Activated T-cell treated with anti-CD3 and anti-CD28 coated beads, Interleukin-2, amount 50 U/mL, for 1 hour (primary cell): ENCODE measurements at places on chromosomes 16 and 17.

GRCh38 chr17:35238821-35239220, 4.1 kb upstream of the SLFN5 start:
- DNase-seq = no peak

GRCh38 chr16:87931504-87931903, 4.8 kb downstream of the CA5A start:
- no peak for DNase-seq

DNA sequence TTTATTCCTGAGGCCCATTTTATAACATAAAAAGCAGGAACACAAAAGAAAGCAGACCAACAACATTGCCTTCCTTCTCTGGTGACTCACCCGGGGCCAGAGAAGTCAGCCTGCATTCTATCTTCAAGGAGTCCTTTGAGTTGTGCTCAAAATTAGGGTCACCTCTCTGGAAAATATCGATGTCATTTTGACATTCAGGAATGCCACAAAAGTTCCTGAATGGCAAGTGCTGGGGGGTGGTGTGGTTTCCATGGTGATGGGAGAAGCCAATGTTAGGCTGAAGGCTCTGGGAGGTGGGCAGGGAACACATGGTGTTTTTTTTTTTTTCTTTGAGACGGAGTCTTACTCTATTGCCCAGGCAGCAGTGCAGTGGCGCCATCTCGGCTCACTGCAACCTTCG, 159.6 kb downstream of the HAPSTR1 start:
- DNase-seq = no peak

DNA sequence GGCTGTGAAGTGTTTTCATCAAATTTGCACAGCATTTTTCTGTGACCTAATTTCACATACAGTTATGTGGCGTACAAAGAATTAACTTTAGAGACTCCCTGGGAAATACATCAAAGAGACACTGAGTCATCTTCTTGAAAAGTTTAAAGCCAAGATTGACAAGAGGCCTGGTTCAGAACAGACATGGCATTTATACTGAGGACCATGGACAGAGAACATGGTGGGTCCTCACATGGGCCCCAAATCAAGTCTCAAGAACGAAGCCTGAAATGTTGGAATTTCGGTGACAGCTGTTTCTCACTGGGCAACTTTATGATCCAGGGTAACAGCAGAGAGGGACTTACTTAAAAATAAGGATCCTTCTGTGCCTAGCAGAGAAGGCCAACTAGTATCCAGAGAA, 311.5 kb upstream of the KCNJ16 start:
- no peak for DNase-seq

DNA sequence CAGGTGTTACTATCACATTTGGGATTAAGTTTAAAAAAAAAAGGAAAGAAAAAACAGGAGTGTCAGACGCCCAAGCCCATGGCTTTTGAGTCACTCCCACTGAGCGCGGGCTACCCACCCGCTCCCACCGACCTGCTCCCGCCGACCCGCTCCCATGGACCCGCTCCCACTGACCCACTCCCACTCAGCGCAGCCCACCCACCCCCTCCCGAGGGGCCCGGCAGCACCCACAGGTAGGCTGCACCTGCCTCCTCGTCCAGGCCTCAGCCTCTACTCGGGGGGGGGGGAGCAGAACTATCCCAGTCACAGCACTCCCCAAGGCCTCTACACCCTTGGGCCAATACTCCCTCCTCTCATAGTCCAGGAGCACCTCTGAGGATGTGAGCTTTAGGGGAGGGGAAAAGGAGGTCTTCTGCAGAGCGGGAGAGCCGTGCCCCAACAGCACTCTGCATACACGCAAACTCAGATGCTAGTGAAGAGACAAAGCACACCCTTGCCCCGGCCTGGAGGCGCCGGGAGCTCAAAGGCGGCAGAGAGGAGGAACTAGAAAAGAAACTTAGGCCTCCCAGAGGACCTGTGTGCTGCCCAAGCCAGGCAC, 2.9 kb downstream of the CLUH start:
- DNase-seq = no peak

DNA sequence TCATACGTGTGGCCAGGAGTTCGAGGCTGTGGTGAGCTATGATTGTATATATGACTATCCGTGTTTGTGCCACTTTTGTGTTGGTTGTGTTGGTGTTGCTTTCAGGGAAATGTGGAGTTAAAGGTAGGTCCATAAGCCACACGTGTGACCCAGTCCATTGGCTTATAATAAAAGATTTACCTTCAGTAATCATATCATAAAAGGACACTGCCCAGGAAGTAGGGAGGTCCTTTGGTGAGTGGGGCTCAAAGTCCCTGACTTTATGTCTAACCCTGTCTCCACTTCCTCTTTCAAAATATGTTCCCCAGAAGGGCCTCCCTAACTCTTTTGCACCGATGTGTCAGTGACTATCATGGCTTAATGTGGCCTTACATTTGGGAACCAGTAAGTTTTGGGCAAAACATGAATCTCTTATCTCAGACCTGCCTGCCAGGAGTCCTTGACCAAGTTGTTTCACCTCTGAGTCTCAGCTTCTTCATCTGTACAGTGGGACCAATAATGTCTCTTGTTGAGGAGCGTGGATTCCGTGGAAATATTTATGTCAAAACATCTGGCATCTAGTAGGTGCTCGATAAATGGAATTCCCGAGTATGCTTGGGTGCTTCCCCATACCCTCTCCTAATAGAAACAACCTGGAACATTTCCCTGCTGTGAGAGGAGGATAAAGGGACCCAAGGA, 4.8 kb downstream of the TNP2 start:
- DNase-seq = no peak

DNA sequence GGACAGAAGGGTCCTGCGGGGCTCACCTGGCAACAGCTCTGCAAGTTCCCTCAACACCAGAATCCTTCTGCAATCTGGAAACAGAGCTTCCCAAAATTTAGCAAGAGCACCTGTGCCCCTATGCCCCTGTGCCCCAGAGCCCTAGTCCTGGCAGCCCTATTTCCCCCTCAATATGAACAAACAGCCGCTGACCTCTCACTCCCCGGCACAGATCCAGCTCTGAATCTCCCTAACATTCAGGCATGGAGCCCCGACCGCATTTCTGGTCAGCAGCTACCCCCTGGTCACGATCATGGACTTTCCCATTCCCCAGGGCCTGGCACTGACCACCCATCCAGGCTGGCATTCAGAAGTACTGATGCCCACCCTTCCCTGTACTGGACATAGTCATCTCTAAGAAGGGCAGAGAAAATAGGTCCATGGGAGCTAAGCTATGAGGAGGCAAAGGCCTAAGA, 110.8 kb upstream of the SMURF2 start:
- DNase-seq = no peak

GRCh38 chr17:44374306-44375195, 10.9 kb upstream of the FAM171A2 start:
- no peak for DNase-seq

DNA sequence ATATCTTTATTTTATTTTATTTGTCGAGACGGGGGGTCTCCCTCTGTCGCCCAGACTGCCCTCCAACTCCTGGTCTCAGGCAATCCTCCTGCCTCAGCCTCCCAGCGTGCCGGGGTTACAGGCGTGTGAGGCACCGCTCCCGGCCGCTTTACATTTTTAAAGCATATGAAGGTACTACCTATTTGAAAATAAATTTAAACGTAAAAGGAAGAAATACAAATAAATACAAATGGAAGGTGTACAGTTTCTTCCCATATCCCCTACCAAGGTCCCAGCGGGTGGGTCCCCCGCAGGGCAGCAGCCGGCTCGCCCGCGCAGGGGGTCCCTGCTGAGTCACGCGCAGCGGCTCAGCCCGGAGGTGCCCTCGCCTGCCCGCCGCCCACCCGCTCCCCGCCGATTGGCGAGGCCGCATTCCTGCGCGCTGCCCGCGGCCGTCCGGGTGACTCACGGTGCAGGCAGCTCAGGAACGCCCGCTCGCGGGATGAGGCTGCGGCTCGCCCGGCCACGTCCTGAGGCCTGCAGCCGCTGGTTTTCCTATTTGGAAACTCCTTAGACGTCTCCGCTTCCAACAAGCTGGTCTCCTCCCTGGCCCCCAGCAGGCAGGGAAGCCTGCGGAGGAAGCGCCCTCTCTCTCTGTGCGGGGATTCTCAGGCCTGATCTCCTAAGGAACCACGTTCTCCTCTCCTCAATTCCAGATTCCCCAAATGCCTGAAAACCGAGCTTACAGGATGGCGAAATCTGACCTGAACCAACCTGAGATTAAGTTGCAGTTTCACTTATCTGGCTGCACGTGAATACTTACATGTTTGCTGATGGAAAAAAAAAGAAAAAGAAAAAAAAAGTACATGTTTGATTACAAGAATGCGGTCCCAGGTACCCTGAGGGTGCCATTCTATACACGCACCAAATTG, 54.8 kb upstream of the MAP3K14 start:
- peak; percentile 43 for DNase-seq

GRCh38 chr17:38921756-38922411, 3.5 kb upstream of the LASP1NB start:
- no peak for DNase-seq

- no peak for DNase-seq
These were observed 14.7 kb downstream of the BEAN1 start for GRCh38 chr16:66441586-66442375.

DNA sequence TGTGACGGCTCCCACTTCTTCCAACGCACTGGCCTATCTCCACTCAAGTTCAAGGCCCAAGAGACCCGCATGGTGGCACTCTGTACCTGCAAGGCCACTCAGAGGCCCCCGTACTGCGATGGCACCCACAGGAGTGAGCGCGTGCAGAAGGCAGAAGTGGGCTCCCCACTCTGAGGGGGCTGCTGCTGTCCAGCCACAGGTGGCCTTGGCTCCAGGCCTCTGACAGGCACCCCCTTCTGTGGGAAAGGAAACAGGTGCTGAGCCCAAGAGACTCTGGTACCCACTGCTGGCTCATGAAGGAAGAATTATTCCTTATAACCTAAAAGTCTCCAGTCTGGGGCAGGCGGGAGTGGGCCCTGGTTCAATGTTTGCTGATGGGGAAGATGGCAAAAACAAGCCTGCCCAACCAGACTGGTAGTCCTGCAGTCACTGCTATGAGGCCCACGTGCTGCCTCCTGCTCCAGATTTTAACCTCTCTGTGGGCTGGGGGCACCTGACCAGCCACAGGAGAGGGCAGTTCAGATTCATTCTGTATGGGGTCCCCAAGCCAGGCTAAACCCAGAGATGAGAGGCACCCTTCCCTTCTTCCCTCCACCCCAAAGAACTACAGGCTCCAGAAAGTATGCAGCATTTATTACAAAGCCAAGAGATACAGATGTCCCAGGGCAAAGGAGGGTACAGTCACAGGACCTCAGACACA, 3.3 kb downstream of the CISD3 start:
- DNase-seq = no peak
